Fibroblast of mammary gland (primary cell): ENCODE measurements at places on chromosomes 1 and 21.

DNA sequence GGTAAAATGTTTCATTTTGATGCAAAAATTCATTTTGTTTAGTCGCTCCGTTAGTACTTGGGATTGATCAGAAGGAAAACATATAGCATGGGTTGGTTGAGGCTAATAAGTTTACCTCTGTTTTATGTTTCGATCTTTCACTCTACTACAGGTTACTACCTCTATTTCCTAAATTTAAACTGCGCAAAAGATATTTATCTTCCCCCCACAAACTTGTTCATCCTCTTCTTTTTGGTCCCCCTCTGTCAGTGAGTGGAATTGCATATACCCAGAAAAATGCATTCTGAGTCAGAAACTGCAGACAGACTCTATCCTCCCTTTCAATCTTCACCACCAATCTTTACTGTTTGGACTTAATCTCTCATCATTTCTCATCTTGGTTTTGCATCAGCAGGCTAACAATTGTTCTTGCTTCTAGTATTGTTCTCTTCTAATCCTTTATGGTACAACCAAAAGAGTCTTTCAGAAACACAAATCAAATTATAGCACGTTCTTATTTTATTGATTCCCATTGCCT, 316.0 kb upstream of the ADGRL4 start:
- peak; percentile 61 for DNase-seq

DNA sequence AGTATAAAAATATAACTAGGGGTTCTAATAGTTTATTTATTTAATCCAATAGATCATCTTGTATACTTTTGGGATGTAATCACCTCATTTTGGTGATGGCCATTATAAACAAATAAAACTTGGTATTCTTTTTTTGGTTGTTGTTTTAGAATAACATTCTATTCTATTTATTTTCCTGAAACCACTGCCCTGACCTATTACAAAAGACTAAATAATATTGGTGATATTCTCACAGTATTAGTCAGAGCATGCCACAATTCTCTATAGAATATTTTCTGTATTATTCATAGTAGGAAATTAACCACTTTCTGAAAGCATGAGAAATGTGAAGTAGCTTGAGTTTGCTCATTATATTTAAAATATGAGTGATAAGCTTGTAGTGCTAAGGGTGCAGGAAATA, 54.1 kb upstream of the LRRC7 start:
- DNase-seq = peak; percentile 36

DNA sequence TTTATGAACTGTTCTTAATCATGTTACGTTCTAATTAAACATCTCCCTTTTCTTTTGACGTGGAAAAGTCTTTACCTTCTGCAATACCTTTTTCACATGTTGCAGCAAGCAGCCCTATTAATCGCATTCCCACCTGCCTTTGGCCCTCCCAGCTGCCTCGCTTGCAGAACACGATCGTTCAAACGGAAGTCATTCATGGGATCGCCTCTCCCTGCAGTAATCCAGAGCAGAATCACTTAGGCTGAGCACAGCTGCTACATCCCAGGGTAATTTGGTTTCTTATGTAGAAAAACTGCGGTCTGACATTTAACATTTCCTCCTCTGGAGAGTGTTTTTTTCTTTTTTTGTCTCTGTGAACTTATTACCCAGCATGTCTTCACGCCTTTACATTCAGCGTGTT, 206.3 kb downstream of the KIF26B start:
- DNase-seq = no peak

DNA sequence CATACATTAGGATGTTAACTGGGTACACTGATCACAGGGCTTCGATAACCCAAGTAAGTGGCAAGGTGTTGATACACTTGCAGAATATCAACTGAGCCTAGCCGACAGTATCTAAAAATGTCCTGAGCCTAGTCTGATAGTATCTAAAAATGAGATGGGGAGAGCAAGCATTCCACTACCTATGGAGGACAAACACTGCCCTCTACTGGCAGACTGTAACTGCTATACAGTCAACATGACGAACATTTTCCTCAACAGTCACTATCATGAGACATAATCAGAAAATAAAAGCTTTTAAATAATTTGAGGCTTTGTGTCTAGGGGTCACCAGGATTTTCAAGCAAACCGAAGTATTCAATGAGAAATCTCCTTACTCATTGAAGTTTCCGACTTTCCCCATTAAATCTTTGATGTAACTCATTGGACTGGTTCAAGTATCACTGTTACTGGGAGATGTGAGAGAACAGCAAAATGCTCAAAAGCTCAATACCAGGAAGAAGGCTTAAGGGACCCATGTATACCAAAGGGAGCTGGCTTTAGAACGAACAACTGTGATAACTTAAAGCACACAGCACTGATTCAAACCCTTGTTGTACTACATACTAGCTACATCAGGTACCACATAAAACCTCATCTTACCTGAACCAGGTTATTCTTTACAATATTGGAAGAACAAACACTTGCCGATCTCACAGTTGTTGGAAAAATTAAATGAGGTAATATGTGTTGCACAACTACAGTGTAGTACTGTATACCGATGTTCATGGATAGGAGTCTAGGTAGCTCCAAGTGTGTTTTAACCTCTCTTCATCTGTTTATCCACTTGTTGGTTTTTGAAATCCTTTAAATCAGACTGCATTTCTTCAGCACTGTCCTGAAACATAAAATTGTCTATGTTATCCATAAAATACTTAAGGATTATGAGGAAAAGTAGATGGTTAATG, 31.1 kb upstream of the SLC45A3 start:
- peak; percentile 86 for DNase-seq
